ENCODE measurements at places on chromosomes 16 and 17. TPM values are rescaled to one million over a fixed set of nuclear protein-coding genes. Genes with fewer than 3 reads are reported as not detected.
A peak's percentile ranks its signal among the peaks of the same experiment; 100 is the strongest.

FNDC8 gene
- not detected for total RNA-seq

EVPLL gene
- 1.6 TPM for total RNA-seq

GSG1L gene
- 0.91 TPM for total RNA-seq

ABCA6 gene
- total RNA-seq: 3.2 TPM

NEUROD2 gene
- 0.17 TPM for total RNA-seq

CFAP97D1 gene
- not detected for total RNA-seq

DNA sequence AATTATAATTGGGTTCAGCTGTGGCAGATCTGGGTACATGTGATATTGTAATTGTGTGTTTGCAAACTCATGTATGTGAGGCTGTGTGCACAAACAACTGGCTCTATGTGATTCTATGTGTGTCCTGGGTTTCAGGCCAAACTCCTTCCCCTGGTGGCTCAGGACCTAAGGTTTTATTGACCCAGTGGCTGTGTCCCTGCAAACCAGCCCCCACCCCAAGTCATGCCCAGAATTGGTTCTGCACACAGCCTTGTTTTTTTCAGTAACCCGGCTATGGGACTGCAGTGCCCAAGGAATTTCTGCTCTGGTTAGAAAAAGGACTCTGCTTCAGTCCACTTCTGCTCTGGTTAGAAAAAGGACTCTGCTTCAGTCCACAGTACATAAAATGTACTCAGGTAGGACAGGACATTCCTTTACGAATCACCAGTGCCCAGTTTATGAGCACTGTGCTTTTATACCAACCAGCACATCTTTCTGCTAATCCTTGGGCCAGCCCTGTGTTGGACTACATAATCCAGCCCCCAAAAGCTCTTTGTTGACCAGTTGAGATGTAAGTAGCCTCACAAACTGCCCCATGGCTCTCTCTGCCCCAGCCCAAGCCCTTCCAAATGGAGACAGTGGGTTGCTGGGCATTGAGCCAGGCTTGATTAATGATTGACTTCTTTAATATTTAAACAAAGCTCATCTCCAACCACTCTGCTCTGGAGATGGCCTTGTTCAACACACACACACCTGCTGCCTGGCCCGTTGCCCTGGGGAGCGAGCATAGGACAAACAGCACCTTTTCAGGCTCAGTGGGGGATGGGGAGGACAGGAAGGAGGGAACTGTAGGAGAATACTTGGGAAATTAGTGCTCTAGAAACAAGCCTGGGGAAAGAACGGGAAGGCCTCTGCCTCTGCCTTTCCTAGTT is 2.9 kb upstream of the KCNH6 start:
- no peaks in the 10 kb centered on the region for H3K4me1 ChIP-seq
- no peaks in the 10 kb centered on the region for H3K27me3 ChIP-seq
- no peak overlapping the region for H3K4me3 ChIP-seq
- H3K27ac ChIP-seq: peak overlapping the region; percentile 76
- DNase-seq: peak; percentile 58
- no peaks in the 10 kb centered on the region for H3K36me3 ChIP-seq

GRCh38 chr16:27258241-27258734 is 10.3 kb downstream of the NSMCE1 start:
- DNase-seq: no peak
- peaks cover 13% of the 10 kb centered on the region for H3K4me1 ChIP-seq
- H3K27ac ChIP-seq: peak overlapping the region; percentile 65
- H3K27me3 ChIP-seq: no peaks in the 10 kb centered on the region

DNA sequence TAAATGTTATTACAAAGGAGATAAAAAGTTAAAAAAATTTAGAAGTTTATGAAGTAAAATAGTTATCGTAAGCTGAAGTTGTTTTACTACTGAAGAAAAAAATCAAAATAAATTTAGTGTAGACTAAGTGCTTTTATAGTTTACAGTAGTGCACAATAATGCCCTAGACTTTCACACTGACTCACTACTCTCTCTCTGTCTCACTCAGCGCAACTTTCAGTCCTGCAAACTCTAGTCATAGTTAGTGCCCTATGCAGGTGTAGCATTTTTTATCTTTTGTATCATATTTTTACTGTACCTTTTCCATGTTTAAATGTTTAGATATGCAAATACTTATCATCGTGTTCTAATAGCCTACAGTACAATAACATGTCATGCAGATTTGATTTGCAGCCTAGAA is 17.7 kb upstream of the TOM1L1 start:
- no peak overlapping the region for H3K4me3 ChIP-seq
- H3K27ac ChIP-seq: no peak overlapping the region
- H3K36me3 ChIP-seq: no peaks in the 10 kb centered on the region
- no peak for DNase-seq

DNA sequence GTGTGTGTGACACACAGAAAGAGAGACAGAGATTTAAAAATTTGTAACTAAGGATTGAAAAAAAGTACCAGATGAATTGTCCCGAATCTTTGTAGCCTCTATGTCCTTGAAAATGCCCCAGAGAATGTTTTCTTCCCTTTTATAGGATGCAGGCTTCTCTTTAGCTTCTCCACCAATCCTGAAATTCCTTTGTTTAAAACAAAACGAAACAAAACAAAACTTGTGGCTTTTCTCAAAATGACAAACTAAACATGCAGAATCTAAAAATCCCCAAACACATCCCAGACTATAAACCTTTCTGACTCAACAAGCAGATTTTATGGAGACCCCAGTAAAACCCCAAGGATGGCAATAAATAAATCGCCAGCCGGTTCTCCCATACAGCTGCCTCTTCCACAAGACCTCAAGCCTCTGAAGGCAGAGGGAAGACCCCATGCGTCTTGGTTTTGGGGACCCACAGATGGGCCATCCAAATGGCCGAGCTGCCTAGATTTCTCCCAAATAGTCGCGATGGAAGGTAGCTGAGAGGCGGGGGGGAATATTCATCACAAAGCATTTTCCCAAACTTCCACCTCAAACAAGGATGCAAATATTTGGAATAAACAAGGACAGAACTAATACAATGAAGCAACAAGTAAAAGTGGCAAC is 269.5 kb upstream of the FOXF1 start:
- no peaks in the 10 kb centered on the region for H3K4me1 ChIP-seq
- no peak for DNase-seq
- no peak overlapping the region for H3K4me3 ChIP-seq
- no peaks in the 10 kb centered on the region for H3K36me3 ChIP-seq
- peaks cover 3% of the 10 kb centered on the region for H3K27me3 ChIP-seq
- no peak overlapping the region for H3K27ac ChIP-seq

DNA sequence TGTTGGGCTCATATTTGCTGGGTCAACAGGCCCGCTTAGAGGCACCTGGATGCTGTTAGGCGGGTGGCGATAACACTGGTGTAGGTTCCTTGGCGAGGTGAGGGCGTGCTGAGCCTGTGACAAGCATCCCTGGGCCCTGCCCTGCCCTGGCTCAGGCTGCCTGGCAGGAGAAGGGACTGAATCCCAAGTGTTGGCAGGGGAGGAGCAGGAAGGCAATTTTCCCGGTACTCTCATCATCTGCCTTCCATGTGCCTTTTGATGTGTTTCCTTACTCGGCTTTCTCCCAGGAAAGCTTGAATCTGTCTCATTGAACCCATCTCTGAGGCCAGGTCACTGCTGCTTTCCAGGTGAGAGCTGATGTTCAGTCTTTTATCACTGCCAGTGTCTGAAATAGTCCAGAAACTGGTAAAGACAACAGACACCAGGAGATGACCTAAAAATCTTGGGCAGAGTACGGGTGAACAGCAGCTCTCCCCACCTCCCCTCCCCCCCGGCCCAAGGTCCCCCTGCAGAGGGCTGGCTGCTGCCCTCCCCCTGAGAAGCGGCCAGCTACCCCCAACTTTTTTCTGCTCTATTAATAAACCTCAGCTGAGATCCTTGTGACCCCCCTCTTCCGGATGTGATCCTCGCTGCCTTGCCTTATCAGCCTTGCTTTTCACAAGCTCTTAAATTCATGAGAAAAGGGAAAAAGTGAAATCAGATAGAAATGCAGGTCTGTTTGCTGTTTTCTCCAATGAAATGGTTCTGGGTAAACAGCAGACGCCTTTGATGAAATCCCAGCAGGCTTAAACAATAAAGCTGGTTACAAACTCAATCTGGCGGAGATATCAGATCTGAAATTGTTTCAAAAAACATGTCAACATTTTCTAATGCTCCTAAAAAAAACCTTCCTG is 29.0 kb downstream of the RTN4RL1 start:
- H3K4me1 ChIP-seq: peaks cover 37% of the 10 kb centered on the region
- no peaks in the 10 kb centered on the region for H3K36me3 ChIP-seq
- no peak for DNase-seq
